Stimulated activated CD4-positive, alpha-beta T cell treated with anti-CD3 and anti-CD28 coated beads, Interleukin-1b, Interleukin-23, amount 100 ng/mL, for 48 hours (primary cell): ENCODE measurements at places on chromosomes 3 and 15.

DNA sequence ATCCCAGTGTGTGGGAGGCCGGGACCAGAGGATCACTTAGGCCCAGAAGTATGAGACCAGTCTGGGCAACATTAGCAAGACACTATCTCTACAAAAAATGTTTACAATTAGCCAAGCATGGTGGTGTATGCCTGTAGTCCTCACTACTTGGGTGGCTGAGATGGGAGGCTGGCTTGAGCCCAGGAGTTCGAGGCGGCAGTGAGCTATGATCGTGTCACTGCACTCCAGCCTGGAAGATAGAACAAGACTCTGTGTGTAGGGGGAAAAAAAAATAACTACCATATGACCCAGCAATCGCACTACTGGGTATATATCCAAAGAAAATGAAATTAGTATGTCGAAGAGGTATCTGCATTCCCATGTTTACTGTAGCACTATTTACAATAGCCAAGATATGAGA is 22.6 kb downstream of the RYK start:
- no peak for DNase-seq

DNA sequence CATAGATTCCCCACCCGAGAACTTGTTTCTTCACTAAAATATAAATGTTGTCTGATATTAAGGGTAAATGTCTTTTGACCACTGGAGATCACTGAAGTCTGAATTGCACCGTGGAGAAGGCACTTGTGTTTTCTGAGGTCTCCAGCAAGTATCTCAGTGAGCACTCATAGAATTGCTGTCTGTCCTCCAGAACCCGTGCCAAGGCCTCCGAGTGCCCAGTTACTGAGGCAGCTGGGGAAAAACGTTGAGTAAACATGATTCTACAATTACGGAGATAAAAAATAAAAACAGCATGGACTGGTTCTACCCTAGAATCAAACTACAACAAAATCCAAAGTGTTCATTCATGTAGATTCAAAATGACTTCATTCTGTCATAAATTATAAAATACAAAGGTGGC is 60.0 kb downstream of the MLH1 start:
- no peak for DNase-seq

DNA sequence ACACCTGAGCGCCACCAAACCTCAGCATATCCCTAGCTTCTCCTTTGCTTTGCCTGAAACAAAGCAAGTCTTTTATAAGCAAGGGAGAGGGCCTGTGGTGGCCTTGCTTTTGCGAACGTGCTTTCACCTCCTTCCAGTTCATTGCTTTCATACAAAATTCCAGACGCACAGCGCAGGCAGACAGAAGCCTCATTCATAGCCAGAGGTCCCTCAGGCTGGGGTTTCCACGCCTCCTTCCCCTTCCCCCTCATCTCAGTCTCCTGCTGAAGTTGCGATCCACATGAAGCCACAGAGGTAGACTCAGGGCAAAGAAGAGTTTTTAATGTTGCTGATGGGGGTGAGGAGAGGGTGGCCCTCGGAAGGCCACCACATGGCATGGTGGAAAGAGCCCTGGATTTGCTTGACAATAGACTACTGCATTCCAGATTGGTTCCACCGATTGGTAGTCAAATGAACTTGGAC is 59.4 kb upstream of the FLNB start:
- DNase-seq = no peak

GRCh38 chr3:25744470-25744869 is 38.8 kb downstream of the NGLY1 start:
- DNase-seq = no peak

DNA sequence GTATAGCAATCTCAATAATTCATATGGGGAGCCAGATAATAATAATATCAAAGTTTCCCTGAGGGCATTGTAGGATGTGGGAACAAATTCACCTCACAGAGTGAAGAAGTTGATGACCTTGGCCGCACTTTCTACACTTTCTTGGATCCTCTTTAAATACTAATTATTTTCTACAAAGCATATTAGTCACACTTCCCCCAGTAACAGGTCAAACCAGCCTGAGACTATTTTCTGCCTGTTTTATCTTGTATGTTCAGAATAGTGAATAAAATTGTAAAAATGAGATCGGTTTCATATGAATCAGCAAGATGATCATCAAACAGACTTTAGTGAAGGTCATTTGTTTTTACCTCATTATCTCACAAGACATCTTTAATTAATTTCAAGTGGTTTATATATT is 2.3 kb upstream of the OR5K3 start:
- DNase-seq = no peak

- DNase-seq = no peak
Observed at GRCh38 chr3:39144748-39145380, 8.5 kb downstream of the CSRNP1 start.

DNA sequence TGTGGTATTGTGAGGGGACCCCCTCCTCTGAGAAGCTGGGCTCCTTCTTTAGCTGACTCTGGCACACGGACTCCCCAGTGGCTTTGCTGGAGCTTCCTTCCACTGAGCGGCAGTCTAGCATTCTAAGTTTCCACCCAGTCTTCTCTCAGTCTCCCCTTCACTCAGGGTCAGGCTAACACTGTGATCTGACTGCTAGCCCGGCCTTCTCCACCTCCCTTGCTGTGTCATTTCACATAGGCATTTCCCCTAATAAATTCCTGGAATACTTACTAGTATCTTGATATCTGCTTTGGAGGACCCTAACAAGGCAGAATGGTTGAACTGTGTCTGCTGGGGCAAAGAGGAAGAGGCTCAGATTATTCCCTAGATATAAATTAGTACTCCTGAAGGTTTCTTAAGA is 106.2 kb upstream of the THBS1 start:
- DNase-seq = no peak

- peak; percentile 69 for DNase-seq
Observed at GRCh38 chr3:108818404-108818803, 4.2 kb upstream of the TRAT1 start.

- no peak for DNase-seq
Observed at GRCh38 chr3:149016669-149017541, 25.6 kb downstream of the GYG1 start.

DNA sequence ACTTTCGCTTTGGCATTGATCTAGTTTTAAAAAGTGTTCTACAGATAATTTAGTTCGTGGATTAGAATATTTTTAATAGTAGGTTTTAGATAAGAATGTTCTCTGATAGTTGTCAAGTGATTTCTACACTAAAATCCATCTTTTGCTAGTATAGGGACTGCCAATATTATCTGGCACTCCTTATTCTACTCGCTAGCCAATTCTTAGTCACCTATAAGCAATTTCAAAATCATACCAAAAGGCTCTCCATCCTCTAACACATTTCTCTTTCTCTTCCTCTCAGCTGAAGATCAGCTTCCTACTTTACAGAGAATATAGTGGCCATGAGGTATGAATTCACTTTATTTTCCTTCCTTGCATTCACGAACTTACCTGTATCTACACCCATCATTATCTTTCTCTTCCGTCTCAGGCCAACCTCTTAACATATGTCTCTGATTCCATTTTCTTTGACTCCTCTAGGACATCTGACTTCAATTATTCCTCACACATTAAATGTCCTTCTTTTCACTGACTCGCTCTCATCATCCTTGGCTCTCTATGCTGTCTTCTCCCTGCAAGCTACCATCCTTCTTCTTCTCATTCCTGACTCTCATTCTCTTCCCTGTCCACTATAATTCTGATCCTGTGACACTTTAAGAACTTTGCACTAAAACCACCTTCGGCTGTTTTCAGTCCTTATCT is 35.5 kb downstream of the C3orf80 start:
- DNase-seq = no peak

DNA sequence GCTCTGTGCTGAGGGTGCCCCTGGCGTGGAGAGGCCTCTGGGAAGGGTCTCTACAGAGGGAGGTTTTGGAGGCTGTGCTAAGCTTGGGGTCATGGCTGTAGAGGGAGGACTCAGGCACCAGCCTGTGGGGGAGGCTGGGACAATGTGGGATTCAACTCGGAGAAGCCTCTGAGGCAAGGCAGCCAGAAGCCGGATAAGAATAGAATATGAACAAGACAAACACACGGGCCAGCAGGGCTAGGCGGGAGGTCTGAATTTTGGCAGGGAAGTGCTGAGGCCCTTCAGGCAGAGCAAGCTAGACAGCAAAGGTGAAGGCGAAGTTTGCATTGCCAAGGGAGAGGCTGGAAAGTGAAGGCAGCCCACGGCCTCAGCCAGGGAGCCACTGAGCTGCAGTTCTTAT is 612.1 kb upstream of the NR2F2 start:
- DNase-seq = no peak

DNA sequence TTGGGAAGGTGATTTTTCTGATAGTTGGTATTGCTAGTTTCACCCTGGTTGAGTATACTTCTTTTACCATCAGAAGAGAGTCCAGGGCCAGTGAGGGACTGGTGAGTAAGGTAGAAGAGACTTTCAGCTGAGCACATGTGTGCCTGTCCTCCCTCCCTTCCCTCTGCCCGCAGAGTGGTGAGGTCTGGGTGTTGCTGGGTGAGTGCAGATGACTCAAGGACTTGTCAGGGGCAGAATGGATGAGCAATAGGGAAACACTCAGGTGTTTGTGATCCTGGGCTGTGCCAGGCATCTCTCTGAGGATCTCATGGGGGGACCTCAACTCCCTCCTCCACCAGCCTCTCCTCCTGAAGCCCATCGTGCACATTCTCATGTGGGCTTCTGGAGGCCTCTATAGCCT is 76.0 kb upstream of the GSK3B start:
- DNase-seq = peak; percentile 46

DNA sequence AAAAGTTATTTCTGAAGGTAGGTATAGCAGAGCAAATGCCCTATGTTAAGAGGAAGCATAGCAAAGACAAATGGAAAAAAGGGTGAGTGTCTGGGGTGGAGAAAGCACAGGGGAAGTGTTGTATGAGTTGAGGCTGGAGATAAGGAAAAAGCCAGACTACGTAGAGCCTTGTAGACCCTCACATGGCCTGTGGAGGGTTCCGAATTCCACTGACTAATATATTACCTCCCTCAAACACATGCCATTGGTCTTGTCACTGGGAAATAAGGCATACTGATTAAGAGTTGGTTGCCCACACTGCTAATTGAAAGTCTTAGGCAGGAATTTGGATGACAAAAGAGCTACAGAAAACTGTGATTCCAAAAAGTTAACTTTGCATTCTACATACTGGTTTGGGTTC is 65.2 kb downstream of the TRAT1 start:
- no peak for DNase-seq

- DNase-seq = no peak
Observed at GRCh38 chr15:59236394-59236793, 29.8 kb downstream of the LDHAL6B start.

DNA sequence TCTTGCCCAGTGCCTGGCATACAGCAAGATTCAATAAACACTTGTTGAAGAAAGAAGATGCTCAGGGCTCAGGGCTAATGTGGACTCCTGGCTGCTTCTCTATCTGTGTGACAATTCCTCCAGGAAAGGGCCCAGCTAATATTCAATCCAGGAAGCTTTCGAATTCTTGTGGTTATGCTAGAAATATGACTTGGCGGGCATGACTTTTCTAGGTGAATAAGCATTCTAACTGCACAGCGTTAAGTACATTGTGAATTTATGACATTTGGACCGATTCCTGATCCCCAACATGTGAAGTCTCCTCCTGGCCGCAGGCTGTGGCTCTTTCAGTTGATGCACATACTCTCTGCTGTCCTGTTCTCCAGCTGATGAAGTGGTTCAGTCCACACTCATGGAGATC is 117.0 kb downstream of the IMPG2 start:
- no peak for DNase-seq

DNA sequence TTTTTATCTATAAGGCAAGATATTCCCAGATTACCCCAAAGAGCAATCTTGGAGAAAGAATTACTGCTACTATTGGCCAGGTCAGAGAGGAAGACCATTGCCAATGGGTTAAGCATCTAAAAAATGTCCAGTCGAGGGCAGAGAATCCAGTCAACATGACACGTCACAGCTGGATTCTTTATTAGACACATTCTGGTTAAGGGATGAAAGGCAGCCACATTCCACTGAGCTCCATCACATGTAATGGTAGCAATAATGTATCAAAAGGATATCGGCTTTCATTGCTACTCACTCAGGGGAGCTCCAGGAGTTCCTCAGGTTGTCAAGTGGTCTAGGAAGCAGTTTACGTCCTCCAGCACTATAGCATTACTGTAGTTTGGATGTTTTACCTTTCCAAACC is 421.1 kb downstream of the PLOD2 start:
- no peak for DNase-seq

DNA sequence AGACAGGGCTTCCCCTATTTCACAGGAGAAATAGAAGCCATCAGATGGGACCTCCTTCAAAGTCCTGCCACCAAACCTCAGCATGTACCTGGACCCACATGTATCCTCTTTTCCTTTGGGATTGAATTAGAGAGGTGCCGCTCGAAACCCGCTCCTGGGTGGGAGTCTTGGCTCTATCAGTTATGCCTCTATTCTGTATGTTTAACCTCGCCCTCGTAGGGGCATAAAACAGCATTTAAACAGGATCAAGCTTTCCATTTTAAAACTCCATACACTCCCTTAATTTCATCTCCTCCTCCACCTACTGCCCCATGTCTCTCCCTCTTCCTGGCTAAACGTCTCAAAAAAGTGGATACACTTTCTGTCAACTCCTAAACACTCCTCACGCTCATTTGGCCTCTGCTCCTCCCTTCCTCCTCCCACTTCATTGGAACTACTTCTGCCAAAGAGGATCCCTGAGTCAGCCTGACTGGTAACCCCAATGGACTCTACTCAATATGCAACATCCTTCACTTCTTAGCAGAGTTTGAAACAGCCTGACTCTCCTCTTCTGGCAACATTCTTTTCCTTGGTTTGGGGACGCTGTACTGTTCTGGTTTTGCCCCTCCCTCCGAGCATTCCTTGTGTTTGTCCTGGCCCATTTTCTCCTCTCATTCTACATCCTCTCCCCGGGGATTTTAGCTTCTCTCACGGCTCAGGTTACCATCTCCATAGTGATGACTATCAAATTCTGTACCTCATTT is 23.0 kb upstream of the MUC20 start:
- no peak for DNase-seq

DNA sequence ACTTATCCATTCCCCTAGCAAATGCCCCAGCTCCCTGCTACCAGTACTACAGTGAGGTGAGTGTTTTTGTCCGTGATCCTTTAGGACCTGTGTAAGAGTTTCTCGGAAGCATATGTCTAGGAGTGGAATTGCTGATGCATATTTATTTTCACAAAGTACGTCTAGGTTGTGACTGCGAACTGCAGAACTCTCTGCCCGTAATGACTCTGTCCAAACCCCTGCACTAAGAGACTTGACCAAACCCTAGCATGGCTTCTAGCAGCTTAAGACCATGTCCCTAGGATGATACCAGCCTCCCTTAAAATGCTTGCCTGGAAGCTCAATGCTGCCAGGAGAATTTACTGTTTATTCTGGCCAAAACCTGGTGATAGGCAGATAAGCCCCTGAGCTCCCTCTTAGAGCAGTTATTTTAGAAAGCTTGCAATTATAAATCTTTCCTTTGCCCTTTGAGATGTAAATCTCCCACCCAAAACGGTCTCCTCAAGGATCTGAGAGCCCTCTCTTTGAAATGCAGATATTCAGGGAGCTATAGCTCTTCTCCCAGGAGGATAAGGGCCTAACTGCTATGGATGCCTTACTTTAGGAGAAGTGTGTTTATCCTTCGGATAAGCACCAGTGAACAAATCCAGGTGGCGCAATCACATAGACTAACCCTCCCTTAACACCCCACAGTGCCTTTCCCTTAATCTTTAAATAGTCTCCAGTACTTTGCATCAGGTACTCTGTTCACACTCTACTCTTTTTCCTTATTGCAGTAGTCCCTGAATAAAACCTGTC is 14.7 kb upstream of the CA12 start:
- DNase-seq = no peak

- DNase-seq = no peak
Observed at GRCh38 chr15:98120561-98120960, 160.1 kb downstream of the ARRDC4 start.

- DNase-seq = no peak
Observed at GRCh38 chr3:32620611-32621310, 50.1 kb upstream of the DYNC1LI1 start.

- DNase-seq = no peak
Observed at GRCh38 chr3:132803889-132804288, 81.7 kb upstream of the NPHP3 start.
